Stimulated activated CD4-positive, alpha-beta T cell treated with anti-CD3 and anti-CD28 coated beads, Interleukin-12 subunit alpha, Interleukin-12 subunit beta, amount 100 ng/mL, for 4 hours (primary cell): ENCODE measurements at places on chromosomes 13 and 19.

DNA sequence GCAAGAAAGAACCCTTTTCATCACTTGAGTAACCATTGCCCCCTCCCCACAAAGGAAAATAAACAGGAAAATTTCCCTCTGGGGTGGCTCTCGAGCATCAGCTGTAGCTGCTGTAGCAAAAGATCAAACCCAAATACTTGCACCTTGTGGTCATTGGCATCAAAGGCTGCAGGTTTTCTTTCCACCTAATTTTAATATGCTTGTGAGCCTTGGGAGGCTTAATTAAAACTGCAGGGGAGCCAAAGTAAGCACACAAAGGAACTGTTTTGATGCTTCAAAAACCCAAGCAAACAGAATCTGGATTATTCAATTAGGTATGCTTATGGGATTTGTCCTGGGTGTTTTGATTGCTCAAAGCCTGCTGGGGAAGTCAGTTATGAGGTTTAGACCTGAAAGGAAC, 119.5 kb downstream of the SHISA2 start:
- DNase-seq: no peak

- peak; percentile 71 for DNase-seq
Observed at GRCh38 chr19:55166530-55167268, at the start of gene DNAAF3. Gene DNAAF3, minus strand, starts transcription at chr19:55166613. Its CDS starts 200 bp downstream, at chr19:55166413.

DNA sequence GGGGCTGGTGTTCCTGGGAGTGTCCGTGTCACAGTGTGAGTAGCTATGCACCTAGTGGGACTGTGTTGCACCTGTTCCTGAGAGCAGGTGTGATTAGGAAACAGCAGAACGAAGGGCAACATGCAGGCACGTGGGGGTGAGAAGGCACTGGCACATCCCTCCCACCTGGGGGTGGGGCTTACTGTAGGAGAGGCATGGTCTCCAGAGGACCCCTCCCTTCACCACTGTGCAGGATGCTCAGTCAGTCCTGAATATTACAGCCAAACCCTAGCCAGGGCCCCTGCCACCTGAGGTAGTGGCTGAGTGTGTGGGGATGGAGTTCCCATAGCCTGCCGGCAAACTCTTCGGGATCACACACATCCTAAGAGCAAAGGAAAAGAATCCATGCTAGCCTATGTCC, 99.2 kb downstream of the ZDHHC20 start:
- DNase-seq: no peak

- DNase-seq: no peak
Observed at GRCh38 chr13:67229481-67230403, at the start of gene PCDH9. Gene PCDH9, minus strand, starts transcription at chr13:67230336. Its CDS starts 1,896 bp downstream, at chr13:67228440.

- no peak for DNase-seq
Observed at GRCh38 chr19:33261511-33262189, 36.0 kb upstream of the SLC7A10 start.

- no peak for DNase-seq
Observed at GRCh38 chr13:107608736-107609135, 606.6 kb downstream of the LIG4 start.

DNA sequence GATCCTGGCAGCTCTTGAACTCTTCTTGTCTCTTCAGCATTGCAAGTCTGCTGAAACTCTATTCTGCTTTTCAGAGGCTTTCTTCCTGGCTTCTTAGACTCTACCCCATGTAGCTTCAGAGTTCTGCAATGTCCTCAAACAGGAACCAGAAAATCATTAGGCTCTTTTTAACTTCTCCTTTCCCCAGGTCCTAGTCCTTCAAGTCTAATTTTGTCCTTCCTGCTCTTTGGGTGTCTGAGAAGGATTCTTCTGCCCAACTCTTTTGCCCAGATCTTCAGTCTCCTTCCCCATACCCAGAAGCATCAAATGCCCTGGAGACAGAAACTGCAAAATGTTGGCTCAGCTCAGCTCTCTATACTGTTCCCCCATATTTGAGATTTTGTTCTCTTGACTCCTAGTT, 50.0 kb upstream of the CALM3 start:
- DNase-seq: no peak

DNA sequence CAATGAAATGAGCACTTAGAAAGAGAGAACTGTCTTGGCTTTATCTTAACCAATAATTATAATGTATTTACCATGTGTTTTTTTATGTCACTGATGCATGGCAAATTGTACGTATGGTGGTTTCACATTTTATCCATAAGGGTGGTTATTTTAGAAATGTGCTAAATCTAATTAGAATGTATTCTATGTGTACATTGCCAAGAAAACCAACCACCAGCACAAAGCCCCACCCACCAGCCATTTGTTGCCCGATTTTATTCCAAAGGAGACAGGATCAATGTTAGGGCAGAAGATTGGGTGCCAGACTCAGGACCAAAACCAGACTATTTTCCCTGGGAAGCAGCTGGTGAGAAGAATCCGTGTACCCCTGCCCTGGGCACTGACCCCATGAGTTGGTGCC, 63.0 kb upstream of the SOX1 start:
- no peak for DNase-seq

DNA sequence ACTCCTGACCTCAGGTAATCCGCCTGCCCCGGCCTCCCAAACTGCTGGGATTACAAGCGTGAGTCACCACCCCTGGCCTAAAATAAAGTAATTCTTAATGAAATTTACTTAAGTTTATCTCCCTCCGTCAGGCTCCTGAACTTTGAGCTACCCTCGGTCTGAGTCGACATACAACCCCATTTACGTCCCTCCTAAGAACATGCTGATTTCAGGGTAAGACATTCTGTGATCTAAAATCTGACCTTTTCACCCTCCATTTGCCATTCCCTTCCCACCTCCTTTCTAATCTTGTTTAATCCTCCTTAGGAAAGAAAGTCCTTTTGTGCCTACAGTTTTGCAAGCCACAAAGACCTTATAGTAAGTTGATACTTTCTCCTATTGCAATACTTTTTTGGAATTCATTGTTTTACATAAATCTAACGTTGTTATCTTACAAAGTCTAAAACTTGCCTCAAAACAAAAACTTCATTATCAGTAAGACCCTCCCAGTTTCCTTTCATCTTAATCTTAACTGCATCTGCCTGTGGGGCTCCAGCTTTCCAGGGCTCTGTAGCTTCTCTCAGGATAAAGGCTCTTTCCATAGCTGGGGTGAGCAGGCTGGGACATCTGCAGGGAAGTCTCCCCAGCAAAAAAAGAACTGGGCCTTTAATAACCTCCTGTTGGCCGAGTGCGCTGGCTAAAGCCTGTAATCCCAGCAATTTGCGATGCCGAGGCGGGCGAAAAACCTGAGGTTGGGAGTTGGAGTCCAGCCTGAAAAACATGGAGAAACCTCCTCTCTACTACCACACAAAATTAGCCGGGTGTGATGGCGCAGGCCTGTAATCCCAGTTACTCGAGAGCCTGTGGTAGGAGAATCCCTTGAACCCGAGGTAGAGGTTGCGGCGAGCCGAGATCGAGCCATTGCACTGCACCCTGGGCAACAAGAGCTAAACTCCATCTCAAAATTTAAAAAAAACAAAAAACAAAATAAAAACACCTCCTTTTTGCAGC, 143.1 kb downstream of the ZNF737 start:
- DNase-seq: no peak

- DNase-seq: peak; percentile 15
Observed at GRCh38 chr13:102597029-102597961, 509 bp downstream of the TPP2 start.

DNA sequence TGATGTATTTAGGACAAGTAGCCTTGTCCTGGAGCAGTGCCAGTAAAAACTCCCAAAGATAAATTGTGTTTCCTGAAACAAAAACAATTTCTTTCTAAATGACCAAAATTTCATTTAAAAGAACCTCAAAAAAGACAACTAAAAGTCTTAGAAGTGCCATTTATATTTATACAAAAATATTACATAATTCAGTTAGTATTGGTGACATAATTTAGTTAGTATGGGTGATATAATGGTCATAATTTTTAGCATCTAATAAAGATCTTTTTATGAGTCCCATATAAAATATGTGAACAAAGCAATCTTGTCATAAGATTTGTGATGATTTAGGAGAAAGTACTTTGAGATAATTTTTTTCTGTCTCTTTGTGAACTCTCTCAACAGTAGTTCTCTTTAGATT, 76.0 kb downstream of the ELF1 start:
- no peak for DNase-seq

DNA sequence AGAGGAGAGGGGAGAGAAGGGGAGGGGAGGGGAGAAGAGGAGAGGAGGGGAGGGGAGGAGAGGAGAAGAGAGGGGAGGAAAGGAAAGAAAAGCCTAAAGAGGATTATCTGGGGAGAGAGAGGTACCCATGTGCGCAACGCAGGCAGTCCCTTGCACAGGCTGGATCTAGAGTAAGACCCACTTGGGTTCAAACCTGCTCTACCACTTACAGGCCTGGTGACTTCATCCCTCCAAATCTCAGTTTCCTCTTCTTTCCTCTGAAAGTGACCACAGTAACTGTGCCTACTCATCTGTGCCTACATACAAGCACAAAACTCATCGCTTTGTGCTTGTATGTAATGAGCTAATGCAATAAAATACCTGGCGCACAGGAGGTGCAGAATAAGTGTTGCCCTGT, 732 bp upstream of the MAP1S start:
- DNase-seq: no peak

DNA sequence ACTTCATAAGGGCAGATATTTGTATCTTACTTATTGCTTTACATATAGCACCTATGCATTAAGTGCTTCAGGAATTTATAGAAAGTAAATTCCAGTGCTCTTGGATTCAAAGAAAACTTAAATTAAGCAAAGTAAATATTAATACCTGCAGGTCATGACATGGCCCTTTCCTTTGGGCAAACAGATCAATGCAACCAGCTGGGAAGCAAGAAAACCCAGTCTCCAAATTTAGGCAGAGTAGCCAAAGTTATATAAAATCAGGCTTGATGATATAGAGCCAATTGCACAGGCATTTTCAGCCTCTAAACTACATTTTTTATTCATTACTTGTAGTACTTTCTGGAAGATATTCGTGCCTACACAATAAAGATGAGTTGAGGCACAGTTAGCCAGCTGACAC, 16.9 kb downstream of the TGDS start:
- DNase-seq: no peak

DNA sequence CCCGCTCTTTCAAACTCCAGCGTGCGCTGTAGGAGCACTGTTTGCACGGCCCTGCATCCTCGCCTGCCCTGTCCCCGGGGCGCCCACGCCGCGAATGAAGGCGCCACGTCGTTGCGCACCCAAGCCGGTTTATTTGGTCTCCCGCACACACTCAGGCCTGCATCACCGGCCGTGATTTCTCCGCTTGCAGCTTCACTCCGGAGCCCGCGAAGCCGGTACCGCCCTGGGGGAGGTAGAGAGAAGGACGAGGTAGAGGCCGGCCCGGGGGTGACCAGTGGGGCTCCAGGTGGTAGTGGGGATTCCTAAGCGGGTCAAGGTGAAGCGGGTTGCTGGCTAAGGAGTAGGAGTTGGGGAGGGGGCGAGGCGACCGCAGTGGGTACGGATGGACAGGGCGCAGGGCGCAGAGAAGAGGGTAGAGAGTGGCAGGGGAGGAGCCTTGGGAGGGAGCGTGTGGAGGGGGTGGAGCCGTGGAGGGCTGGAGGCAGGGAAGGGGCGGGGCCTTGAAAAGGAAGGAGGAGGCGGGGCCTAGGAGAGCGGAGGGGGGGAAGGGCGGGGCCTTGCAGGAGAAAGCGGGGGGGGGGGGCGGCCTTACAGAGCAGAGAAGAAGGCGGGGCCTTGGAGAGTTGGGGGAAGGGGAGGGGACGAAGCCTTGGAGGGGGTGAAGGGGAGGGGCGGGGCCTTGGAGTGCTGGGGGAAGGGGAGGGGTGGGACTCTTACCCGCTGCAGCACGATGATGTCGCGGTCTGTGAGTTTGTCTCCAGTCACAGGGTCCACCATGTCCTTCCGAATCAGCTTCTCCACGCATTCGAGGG, 24.6 kb downstream of the NOSIP start:
- DNase-seq: peak; percentile 75

- no peak for DNase-seq
Observed at GRCh38 chr13:42049454-42049813, 986 bp downstream of the DGKH start.

GRCh38 chr13:51282322-51282721, 57.2 kb upstream of the SERPINE3 start:
- no peak for DNase-seq

- DNase-seq: no peak
Observed at GRCh38 chr13:20573636-20574035, 6.7 kb downstream of the IFT88 start.

DNA sequence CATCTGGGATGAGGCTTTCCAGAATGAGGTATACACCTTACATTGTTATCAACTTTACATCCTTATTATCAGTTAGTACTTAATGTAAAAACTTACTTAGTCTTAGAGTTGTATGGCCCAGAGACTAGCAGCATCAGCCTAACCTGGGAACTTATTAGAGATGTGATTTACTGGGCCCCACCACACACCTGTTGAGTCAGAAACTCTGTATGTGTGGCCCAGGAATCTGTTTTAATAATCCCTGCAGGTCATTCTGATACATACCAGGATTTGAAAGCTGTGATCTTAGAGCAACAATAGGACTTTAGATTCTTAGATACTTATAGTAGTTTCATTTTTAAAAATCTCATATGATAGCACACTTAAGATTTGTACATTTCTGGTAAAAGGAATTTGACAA, 17.4 kb downstream of the FNDC3A start:
- no peak for DNase-seq

- no peak for DNase-seq
Observed at GRCh38 chr19:1882786-1883692, 2.3 kb downstream of the ABHD17A start.

DNA sequence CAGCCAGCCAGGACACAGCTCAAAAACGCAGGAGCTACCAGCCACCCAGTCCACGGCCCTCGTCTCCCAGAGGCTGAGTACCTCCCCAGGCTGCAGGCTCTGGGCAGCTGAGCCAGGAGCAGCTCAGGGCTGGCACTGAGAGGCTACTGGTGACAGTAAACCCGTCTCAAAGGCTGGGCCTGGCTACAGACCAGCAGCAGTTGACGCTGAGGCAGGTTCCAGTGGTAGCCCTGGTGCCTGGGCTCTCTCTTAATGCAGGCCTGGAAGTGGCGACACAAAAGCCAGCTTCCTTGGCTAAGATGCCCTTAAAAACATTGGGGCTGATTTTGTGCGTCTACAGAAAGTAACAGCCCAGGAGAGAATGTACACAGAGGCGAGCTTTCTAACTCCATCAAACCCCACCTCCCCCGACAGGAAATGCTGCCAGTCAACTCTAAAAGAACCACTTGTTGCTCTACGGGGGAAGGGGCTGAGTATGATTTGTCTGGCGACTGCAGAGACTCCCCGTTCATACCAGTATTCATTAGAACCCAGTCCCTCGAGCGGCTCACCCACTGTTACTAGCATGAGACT, 126.3 kb downstream of the STK24 start:
- DNase-seq: no peak

- DNase-seq: no peak
Observed at GRCh38 chr13:76619631-76620030, 266.6 kb downstream of the KCTD12 start.
